DMS79 (cell line): ENCODE measurements at places on chromosomes 4 and X.

DNA sequence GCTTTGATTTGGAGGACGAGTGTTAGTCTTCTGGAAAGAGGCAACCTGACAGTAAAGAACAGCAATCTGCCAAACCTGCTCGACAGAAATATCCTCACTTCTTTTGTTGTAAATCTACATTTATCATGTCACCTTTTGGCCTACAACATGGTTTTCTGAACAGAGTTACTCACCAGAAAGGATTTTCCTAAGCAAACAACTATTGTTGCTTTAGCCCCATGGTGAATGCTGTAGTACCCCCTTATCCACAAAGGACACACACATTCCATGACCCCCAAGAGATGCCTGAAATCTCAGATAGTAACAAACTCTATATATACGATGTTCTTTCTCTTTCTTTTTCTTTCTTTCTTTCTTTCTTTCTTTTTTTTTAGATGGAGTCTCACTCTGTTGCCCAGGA lies 42.7 kb downstream of the TMEM150C start:
- no peak for DNase-seq

GRCh38 chr4:41927796-41928499 lies 7.3 kb upstream of the TMEM33 start:
- DNase-seq = no peak

- no peak for DNase-seq
Measured at GRCh38 chr4:148151806-148152205, 290.4 kb downstream of the NR3C2 start.

DNA sequence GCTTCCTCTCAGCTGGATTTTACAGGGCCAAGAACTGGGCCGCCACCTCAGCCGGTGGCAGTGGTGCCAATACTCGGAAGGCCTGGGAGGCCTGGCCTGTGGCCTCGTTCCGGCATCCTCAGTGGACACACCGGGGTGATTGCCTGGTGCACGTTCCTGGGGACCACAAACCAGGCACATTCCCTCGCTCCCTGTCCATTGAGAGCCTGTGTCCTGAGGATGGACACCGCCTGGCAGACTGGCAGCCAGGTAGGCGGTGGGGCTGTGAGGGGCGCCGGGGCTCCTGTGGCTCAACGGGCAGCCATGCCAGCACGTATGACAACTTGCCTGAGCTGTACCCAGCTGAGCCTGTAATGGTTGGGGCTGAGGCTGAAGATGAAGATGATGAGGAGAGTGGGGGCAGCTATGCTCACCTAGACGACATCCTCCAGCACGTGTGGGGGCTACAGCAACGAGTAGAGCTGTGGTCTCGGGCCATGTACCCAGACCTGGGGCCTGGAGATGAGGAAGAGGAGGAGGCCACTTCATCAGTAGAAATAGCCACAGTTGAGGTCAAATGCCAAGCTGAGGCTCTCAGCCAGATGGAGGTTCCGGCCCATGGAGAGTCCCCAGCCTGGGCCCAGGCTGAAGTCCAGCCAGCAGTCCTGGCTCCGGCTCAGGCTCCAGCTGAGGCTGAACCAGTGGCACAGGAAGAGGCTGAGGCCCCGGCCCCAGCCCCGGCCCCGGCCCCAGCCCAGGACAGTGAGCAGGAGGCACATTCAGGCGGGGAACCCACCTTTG lies 70.4 kb downstream of the STARD8 start:
- DNase-seq = no peak

DNA sequence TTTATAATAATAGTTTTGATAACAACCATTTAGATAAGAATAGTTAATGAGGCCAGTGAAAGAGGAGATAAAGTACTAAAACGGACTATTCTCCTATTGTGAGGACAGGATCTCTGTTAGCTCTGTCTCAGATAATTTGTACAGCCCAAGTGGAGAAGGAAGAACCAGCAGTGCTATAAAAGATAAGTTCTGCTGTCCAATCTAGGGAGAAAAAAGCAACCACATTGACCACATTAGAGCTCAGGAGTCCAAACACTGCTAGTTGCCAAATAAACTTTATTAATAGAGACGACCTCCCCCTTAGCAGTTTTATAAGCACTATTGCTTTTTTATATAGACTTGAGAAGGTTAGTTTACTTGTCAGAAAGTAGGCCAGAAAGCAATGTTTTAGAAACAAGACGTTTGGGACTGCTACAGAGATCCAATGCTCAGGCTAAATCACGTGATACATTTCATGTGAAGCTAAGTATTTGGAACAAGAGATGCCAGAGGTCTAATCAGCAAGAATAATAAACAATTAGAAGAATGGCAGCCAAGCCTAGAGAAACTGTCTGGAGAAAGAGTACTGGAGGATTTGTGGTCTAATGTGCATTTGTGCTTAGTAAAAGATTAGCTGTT lies 15.9 kb downstream of the IL15 start:
- no peak for DNase-seq

- DNase-seq = no peak
Measured at GRCh38 chrX:33194876-33195433, 16.4 kb downstream of the DMD start.

- DNase-seq = no peak
Measured at GRCh38 chrX:93580634-93581033, 92.7 kb downstream of the NAP1L3 start.

DNA sequence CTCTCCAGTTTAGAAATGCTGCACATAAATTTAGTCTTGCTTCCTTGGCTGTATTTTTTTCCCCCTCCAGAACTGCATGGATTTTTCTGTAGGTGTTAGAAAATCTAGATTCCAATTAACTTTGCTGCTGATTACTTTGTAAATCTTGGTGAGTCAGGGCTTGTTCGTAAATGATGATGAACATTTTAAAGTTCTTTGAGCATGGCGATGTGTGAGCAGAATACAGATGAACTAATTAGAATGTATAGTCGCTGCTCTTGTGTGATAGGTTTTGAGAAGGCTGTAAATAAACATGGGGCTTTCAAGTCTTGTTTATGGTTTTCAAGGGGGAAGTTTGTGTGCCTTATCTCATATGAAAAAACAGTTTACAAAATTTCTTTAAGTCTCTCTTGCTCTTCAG lies 23.3 kb downstream of the LIMCH1 start:
- DNase-seq = no peak

- no peak for DNase-seq
Measured at GRCh38 chrX:134773041-134773440, 114.8 kb upstream of the PLAC1 start.

DNA sequence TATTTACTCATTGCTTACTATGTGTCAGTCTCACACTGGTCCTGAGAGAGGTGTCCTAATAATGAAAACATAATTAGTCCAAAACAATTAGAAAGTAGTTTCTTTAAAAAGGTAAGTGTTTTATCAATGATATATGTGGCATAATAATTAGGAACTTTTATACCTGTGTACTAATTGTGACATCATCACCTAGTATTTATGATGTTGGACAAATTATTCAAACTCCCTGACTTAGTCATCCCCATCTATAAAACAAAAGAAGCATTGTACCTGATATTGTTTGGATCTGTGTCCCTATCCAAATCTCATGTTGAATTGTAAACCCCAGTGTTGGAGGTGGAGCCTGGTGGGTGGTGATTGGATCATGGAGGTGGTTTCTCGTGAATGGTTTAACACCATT lies 15.8 kb upstream of the ARHGEF38 start:
- DNase-seq = no peak

- DNase-seq = no peak
Measured at GRCh38 chrX:43474321-43474720, 181.8 kb upstream of the MAOA start.

- no peak for DNase-seq
Measured at GRCh38 chr4:7003879-7004240, 39.3 kb upstream of the TADA2B start.

DNA sequence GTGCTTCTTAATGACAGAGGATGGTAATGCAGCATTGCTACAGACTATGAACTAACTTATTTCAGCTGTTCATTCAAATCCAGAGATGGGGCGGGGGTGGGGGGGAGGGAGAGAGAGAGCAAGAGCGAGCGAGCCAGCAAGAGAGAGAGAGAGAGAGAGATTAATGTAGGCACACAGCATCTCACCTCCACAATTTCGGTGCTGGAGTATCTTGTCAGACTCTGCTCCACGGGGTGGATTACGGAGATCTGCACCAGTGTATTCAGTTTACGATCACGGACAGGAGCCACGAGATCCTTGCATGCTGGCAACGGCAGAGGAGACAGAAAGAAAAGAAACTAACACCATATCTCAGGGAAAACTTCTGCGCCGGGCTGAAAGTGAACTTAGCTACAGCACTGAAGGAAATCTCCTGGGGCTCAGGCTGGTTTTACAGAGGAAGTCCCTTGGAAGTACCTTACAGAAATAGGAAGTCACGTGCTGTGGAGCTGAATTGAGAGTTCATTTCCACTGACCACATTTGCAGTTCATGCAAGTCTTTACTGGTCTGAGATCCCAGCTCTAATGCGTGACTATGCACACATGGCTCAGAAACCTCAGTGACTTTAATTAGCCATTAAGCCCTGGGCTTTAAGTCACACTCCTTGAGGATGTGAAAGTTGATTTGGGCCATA lies 440.9 kb downstream of the INPP4B start:
- no peak for DNase-seq

DNA sequence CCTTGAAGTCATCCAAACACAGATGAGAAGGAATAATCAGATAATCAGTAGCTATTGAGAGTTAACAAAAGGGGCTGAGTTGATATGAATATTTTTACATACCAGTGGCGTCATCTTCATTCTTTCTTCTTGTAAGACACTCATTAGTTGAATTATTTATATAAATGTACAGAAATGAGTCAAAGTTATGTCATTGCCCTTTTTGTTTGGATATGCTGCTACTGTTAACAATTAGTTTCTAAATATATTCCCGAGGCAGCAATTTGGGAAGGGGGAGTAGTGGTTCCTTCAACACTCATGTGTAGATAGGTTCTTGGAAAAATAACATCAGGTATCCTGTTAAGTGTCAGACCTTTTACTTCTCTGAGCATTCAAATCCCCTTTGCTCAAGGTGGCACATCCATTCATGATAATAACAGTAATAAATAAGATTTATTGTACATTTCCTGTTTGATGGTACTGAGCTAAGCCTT lies 436.6 kb downstream of the SPRY1 start:
- no peak for DNase-seq

GRCh38 chrX:14363728-14364127 lies 165.6 kb upstream of the GLRA2 start:
- DNase-seq = no peak

DNA sequence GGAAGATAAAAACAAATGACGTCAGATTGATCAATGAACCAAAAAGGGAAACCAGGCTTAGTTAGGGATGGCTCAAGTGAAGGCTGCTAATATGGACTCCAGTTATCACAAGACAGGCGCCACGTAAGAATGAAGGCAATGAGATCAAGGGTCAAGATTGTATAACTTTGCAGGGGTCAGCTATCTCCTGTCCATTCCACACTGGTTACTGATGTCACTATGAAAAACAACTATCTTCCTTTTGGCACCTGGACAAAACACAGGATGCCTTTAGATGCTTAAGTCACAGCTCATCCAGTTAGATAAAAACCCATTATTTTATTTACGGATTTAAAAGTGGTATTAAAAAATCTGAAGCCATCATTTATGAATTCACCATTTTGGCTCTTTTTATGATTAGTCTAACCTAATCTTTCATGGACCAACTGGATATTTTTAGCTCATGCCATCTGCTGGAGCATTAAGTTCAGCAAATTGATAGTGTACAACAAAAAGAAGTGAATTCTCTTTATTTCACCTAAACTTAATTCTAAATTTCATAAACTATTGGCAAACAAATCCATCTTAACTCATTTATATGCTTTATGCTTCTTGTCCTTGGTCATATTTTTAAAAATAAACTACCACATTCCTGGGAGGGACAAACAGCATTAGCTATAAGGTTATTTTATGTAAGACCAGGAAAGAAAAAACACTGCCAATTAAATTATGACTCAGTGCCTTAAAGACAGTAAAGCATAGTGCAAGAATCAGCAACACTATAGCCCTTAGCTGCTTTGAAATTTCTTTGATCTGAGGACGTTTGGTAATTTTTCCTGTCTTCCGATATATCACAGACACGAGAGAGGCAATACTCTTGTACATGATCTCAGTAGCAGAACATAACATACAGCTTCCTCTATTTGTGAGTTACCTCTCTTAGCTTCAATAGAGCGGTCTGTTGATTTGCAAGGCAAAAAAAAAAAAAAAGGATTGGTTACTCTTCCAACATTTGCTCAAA lies 27.0 kb downstream of the DHX15 start:
- DNase-seq = no peak

DNA sequence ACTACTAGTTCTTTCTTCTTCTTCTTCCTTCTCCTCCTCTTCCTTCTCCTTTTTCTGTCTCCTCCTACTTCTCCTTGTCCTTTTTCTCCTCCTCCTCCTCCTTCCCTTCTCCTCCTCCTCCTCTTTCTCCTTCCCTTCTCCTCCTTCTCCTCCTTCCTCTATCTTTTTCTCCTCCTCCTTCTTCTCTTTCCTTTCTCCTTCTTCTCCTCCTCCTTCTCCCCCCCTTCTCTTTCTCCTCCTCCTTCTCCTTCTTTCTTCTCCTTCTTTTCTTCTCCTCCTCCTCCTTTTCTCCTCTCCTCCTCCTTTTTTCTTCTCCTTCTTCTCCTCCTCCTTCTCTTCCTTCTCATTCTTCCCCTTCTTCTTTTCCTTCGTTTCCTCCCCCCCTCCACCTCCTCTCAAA lies 21.8 kb upstream of the NAP1L5 start:
- DNase-seq = no peak
